ENCODE measurements at places on chromosomes 7 and 10.
A peak's percentile ranks its signal among the peaks of the same experiment; 100 is the strongest.

DNA sequence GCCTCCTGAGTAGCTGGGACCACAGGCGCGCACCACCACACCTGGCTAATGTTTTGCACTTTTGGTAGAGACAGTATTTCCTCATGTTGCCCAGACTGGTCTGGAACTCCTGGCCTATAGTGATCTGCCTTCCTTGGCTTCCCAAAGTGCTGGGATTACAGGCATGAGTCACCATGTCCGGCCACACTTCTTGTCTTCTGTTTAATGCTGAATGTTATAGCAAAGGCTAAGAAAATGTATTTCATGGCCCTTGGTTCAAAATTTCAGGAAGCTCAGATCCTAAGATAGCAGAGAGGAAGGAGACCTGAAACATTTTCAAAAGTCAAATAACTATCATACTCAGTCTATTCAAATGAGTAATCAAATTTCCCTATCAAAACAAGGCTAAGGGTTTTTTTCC is 229.6 kb downstream of the BAMBI start:
- DNase-seq, result no peak

GRCh38 chr10:6382081-6382480 is 179.3 kb downstream of the PFKFB3 start:
- DNase-seq, result peak; percentile 62

- DNase-seq, result peak; percentile 88
Measured at GRCh38 chr10:26438534-26439341, 597 bp downstream of the APBB1IP start.

- DNase-seq, result no peak
Measured at GRCh38 chr7:87187120-87187519, 32.4 kb downstream of the TMEM243 start.

DNA sequence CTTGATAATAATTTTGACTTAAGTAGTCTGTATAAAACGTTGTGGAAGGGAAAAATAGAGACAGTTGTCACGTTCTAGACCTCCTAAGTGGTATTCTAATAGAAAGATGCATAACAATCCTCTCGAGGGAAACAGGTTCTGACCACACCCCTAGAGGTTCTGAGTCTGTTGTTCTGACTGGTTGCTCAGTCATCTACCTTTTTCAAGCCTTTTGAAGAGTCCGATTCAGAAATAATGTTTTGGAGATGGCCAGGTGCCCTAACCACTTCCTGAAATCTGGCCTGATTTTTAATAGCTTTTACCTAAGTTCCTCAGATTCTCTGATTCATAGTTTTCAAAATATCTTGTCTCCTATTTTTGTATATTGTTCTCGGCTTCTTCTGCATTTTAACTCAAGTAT is 175.6 kb downstream of the HDAC9 start:
- DNase-seq, result no peak

DNA sequence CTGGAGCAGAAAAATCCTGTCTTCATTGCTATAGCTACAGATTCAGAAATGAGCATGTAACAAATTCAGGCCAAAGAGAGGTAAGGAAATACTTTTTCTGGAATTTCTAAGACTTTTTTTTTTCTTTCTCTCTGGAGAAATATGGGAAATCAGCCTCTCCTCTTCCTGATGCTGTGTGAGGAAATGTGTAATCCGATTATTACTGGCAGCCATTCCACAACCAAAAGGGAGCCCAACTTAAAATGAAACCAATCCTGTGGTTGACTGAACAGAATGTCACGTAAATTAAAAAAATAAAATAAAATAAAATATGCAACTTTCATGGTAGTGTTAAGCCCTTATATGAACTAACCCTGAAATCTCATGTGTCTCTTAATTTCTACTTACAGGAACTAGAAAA is 10.7 kb upstream of the POT1 start:
- no peak for DNase-seq

- DNase-seq, result no peak
Measured at GRCh38 chr7:90271753-90272152, 26.8 kb downstream of the CFAP69 start.

- DNase-seq, result no peak
Measured at GRCh38 chr7:41047789-41048191, 655.1 kb downstream of the INHBA start.

- peak; percentile 70 for DNase-seq
Measured at GRCh38 chr10:86968271-86968993, at the start of gene ADIRF. Gene ADIRF, plus strand, starts transcription at chr10:86968482. Its CDS starts 63 bp downstream, at chr10:86968545.

- no peak for DNase-seq
Measured at GRCh38 chr10:89019569-89020327, 29.1 kb downstream of the FAS start.

- no peak for DNase-seq
Measured at GRCh38 chr7:102834999-102835398, 77.8 kb upstream of the LRRC17 start.

- DNase-seq, result no peak
Measured at GRCh38 chr7:28417321-28417940, 5.1 kb downstream of the CREB5 start.

DNA sequence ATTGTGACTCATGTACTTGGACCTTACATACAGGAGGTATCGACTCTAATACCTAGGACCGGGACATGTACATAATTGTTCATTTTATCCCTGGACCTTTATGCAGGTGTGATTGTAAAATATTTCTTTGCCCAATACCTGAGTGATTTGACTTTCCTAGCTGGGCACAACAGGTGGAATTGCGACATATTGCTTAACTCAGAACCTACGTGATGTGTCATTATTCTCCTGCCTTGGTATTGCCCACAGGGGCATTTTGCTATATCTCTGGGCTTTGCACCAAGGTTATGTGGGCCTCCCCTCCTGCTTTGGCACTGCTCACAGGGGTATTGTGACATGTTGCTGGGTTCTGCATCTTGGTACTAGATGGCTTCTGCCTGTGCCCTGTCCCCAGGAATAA is 23.9 kb upstream of the ZNF107 start:
- no peak for DNase-seq

GRCh38 chr10:52348037-52348564 is 34.0 kb downstream of the DKK1 start:
- DNase-seq, result no peak

- DNase-seq, result peak; percentile 67
Measured at GRCh38 chr7:106041140-106041717, 70.9 kb downstream of the SYPL1 start.

GRCh38 chr7:89661876-89662275 is 492.4 kb upstream of the STEAP1 start:
- no peak for DNase-seq

GRCh38 chr7:100061518-100062193 is 12.1 kb downstream of the ZSCAN21 start:
- DNase-seq, result no peak

- DNase-seq, result no peak
Measured at GRCh38 chr7:69775231-69775771, 177.0 kb downstream of the AUTS2 start.

DNA sequence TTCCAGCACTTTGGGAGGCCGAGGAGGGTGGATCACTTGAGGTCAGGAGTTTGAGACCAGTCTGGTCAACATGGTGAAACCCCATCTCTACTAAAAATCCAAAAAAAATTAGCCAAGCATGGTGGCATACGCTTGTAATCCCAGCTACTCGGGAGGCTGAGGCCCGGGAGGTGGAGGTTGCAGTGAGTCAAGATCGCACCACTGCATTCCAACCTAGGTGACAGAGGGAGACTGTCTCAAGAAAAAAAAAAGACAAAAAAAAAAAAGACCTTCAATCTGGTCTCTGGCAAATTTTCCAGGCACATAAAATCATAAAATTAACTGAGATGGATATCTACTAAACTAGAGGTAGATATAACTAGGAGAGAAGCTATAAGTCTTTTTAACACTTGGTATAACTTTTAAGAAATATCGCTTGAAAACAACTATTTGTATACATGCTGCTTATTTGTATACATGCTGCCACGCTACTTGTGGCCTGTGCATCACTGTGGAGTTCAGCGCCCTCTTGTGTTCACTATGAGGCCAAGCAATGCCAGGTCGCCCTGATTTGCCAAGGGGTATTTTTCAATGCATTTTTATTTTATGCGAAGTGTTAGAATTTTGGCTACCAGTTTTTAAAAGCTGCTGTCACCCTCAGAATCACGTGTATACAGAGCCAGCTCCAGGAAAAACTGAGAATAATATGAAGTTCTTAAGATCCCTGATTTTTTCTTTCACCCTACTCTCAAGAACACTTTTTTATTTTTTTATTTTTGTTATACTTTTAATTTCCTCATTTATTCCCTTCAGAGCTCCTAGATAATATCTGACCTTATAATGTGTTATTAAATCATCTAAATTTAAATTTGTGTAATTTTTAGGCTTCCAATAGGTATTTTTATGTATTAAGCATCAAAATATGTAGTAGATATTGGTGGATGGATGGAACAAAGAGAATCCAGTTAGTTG is 26.7 kb downstream of the CYCS start:
- peak; percentile 71 for DNase-seq

DNA sequence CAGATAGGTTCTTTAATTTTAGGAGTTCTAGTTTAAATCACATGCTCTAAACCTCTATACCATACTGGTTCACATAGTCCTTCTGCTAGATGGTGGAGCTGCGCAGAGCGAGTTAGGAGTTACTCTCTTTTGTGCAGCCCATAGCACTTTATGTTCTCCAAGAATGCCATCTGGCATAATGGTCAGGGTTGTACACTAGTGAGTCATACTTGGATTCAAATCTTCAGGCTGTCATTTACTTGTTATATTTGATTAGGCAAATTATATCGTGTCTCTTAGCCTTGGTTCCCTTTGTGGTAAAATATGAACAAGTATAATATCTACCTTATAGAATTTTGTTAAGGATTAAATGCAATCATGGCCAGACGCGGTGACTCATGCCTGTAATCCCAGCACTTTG is 1078.3 kb downstream of the NRG3 start:
- no peak for DNase-seq

DNA sequence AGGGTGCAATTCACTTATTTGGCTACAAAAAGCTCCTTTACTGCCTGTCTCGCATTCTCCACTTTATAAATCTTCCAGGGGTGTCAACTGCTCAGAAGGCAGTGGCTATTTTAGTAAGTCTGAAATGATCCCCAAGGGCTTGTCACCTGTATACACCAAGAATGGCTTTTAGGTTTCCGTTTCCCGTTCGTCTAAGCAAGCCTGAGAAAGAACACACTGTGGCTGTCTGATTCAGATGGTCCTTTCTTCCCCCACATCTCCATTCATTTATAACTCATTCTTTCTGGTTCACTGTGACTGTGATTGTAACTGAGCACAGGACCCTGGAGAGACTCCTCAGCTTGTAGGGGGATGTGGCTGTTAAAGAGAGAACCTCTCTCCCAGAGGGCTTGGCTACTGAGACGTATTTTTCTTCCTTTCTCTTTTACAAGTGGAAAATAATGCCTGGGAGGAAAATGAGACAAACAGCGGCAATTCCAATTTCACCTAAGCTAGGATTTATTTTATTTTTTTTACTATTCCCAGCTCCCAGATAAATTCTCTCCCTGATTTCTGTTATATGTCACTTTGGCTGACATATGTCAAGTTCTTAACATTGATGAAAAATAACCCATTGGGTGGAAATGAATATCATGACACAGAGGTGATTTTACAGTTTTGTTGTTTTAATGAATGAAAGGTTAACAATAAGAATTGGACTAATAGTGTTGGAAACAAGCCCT is 129.3 kb downstream of the FAM107B start:
- DNase-seq, result no peak

GRCh38 chr10:104350127-104350635 is 3.5 kb upstream of the CFAP58 start:
- DNase-seq, result peak; percentile 56

DNA sequence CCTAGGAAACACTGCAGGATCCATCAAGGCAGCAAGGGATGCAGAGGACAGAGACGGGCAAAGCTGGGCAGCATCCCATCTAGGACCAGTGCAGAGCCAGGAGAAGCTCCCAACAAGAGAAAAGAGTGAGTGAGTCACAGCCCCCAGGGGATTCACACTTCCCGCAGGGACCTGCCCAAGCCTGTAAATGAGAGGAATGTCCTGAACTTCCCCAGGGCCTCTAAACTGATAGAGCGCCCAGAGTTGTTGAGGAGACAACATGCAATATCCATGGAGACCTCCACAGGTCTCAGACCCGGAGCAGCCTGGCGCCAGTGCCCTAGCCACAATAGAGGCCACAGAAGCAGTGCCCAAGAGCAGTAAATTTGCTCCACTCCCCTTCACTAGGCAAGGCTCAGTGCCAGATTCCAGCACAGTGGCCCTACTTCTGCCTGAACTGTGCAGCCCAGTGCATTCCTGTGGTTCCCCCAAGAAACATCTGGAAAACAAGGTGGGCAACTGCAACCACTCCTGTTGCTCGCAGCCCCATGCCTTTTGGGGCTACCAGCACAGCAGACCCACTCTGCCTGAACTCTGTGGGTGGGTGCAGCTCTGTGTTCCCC is 567.5 kb downstream of the POM121L12 start:
- no peak for DNase-seq

GRCh38 chr7:94030634-94031033 is 26.5 kb upstream of the BET1 start:
- no peak for DNase-seq

DNA sequence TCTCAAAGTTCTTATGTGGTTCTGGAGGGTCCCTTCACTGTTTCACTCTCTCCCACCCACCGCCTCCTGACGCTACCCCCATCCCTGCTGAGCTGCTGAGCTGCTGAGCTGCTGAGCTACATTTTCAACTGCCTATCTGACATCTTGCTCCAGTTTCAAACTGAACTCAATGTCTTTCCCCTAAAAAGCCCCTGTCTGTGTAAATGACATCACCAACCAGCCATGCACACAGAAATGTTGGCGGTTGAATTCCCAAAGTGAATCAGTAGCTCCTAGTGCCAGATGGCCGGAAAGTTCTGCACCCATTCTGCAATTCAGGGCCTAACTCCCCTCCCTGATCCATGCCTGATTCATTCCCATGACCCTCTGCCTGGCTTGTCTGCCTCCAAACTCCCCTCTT is 71.2 kb downstream of the WNT2 start:
- no peak for DNase-seq

GRCh38 chr7:121328508-121329190 is at the start of gene WNT16:
Gene WNT16, plus strand, starts transcription at chr7:121329000. Its CDS starts 293 bp downstream, at chr7:121329293.
- peak; percentile 57 for DNase-seq

DNA sequence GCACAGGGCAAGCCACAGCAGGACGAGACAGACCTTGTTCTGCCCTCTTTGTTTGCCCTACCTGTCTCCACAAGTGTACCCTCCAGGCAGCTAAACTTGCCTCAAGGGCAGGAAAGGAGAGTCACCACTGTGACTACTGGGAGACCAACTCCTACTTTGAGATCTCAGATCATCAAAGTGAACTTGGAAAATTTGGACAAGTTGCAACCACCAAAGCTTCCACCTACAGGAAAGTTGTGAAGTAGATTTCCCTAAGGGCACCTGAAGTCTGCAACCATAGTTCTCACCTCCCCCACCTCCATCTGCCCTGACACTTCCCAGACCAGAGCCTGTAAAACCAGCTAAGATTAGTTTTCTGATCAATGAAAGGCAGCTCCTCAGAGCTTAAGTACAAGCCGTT is 2.5 kb upstream of the WDR91 start:
- DNase-seq, result no peak

Data from activated CD8-positive, alpha-beta memory T cell treated with anti-CD3 and anti-CD28 coated beads for 24 hours (primary cell).